ENCODE measurements at places on chromosomes 16 and 17.

GRCh38 chr17:51793686-51794085 lies 364.8 kb downstream of the CA10 start:
- DNase-seq = no peak

DNA sequence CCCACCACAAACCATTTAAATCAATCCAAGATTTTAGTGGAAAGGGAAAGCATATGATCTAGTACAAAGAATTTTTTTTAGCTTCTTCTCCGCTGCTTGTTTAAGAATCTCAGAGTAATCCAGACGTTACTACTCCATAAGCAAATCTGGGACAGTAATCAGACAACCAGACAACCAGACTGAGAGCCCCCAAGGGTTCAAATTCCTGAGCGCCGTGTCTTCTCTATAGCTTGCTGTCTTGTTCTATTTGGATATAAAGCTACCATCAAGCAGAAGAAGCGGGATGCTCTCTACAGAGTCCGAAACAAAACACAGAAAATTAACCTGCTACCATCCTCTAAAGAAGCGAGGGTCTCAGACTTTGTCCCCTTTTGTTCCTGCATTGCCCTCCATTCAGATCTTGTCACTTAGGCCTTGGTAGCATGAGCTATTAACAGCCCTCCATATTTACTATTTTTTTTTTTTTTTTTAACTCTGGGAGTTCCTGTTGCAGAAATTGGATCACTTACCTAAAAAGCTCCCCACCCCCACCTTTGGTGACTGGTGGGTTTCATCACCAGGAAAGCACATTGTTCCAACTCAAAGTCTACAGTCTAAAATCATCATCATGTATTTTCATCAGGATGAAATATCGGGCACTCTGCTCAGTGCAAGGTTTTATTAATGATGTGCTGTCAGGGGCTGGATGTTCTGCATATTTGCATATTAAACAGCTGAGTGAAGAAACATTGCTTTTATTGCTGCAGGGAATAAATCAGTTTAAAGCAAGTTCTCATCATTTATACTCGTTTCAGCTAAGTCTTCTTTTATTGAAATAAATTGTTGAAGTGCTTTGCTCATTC lies 576.7 kb downstream of the WWOX start:
- DNase-seq = no peak

DNA sequence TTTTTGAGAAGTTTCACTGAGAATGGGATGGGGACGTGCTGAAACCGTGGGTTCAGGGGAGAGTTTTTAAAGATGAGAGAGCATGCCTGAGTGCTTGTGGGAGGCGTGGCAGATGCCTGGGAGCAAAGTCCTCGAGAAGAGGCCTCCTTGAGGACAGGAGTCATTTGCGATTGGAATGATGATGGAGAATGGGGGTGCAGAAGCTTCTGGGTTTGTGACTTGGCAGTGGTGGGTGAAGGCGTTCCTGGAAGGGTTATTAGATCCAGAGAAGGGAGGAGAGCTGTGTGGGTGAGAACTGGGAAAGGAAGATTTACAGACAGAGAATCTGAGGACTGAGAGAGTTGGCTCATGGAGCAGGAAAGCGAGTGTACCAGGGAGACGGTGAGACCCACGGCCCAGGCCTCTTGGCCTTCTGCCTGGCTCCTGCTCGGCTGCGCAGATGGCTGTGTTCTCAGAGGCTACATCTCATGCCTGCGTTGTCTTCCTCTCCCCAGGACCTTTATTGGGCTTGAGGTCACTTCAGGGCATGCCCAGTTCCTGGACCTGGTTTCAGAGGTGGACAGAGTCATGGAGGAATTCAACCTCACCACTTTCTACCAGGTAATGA lies 8.6 kb upstream of the MMP15 start:
- DNase-seq = no peak

DNA sequence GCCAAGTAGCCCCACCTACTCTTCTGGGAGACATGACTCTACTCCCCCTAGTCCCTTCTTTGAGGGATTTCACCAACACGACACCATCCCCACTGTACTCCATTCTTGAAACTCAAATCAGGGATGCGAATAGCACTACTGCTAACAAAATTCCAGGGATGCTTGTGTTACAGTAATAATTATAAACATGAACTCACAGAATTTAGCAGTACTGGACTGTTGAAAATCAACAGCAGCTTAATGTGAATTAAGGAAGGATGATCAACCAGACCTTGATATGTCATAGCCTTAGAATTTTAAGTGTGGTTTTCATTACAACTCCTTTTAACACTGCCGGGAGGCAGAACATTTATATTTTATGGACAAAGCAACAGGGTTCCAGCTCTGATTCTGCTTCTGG lies 37.9 kb downstream of the AMFR start:
- DNase-seq = no peak

DNA sequence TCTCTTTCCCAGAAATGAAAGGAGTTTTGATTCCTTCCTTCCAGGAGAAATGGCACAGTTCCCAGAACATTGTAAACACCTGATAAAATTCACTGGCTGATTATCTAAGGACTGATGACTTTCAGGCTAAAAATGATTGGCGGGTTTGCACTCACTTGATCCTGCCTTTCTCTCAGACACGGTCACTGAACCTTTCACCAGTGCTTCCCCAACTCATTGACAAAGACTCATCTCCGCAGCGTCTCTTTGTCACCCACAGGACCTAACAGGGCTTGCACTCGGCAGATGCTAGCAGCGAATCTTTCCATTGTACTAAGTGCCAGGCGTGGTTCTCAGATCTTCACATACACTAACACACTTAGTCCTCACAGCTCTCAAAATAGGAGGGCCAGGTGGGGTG lies 7.3 kb upstream of the DHRS7C start:
- no peak for DNase-seq

GRCh38 chr16:73093146-73094144 lies 45.5 kb upstream of the ZFHX3 start:
- DNase-seq = no peak

GRCh38 chr17:47945529-47946508 lies 4.4 kb downstream of the PNPO start:
- DNase-seq = no peak

DNA sequence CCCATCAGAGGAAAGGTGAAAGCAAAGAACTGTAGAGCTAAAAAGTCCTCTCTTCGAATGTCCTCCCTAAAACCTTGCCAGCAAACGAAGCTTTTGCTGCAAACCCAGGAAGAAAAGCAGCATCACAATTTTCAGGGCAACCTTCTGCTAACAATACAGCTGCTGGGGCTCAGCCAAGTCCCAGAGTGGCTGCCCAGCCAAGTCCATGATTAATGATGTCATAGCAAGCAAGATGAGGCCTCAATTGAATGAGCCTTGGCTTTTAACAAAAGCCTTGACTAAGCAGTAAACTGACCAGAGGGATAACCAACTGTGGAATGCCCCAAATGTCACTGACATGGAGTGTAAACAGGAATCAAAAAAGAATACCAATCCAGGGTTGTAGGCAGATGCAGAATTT lies 342.7 kb downstream of the PMP22 start:
- no peak for DNase-seq

GRCh38 chr17:28317966-28318758 lies 838 bp upstream of the TMEM97 start:
- no peak for DNase-seq

DNA sequence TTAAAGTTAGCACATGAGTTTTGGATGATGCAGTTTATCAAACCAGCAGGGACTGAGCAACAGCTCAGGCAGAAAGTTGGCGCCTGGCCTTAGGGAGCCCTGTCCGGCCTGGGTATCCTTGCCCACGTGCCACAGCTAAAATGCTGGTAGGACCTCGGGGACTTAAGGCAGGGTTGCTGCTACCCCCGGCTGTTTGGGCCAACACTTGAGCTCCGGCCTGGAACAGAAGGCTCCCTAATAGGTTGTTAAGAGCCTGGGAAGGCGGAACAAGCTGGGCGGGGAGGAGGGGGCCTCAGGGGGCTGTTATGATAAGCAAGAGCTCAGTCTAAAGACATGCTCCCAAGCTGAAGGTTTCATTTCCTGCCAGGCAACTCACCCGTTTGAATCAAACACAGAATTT lies 39.7 kb downstream of the CUEDC1 start:
- no peak for DNase-seq

DNA sequence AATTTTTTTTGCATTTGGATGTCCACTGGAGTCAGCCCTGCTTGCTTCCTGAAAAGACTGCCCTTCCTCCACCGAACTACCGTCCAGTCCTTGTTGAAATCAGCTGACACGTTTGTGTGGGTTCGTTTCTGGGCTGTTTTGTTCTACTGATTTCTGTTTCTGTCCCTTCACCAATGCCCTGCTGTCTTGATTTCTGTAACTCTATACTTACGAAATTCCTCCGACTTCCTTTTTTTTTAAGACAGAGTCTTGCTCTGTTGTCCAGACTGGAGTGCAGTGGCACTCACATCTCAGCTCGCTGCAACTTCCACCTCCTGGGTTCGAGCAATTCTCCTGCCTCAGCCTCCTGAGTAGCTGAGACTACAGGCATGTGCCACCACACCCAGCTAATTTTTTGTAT lies 8.4 kb upstream of the GAA start:
- no peak for DNase-seq

DNA sequence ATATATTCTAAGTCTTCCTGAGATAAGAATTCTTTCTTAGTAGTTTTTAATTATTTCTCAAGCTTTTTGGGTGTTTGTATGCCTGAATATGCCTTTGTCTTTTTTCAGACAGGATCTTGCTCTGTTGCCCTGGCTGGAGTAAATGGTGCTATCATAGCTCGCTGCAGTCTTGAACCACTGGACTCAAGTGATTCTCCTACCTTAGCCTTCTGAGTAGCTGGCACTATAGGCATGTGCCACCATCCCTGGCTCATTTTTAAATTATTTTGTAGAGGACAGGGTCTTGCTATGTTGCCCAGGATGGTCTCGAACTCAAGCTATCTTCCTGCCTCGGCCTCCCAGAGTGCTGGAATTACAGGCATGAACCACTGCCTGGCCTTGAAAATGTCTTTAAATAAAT lies 41.6 kb downstream of the MAP2K4 start:
- DNase-seq = no peak

- DNase-seq = no peak
Observed at GRCh38 chr17:47013341-47013740, 34.3 kb upstream of the RPRML start.

- no peak for DNase-seq
Observed at GRCh38 chr16:85362443-85362842, 250.2 kb upstream of the CIBAR2 start.

DNA sequence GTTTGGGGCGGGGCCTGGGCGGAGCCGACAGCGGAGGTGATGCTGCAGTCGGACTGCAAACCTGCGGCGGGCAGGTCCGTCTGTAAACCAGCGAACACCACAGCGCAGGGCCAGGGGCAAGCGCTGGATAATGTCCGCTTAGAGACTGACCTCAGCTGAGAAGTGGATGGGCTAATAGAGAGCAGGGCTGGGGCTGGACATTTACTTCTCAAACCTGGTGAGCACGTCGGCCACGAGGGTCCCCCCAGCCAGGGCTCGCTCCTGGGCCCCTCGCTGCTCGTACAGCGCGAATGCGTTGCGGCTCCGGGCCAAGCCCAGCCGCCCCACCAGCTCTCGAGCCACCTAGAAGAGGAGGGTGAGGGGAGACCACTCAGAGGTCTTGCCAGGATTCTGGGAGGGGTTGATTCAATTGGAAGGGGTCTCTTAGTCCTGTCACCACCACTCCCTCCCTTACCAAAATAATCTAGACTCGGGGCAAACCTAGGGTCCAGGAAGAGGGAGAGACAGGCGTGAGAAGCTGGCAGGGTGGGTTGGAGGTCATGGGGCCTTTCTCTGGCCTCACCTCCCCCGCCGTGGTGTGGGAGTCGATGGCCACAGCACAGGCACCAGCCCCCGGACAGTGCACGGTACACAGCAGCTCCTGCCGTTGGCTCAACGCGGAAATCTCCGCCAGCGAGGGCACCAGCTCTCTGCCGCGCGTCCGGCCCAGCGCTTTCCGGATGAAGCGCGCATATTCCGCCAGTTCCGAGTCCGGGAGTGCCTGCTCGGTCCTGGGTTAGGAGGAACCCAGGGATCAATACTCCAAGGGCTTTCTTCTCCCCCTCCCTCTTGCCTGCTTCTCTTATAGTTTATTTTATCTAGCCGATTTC lies 5.8 kb downstream of the PLEKHH3 start:
- no peak for DNase-seq

GRCh38 chr16:80997964-80998620 lies 8.6 kb downstream of the CMC2 start:
- no peak for DNase-seq

- DNase-seq = peak; percentile 66
Observed at GRCh38 chr17:39099663-39100286, 51.7 kb downstream of the PLXDC1 start.

DNA sequence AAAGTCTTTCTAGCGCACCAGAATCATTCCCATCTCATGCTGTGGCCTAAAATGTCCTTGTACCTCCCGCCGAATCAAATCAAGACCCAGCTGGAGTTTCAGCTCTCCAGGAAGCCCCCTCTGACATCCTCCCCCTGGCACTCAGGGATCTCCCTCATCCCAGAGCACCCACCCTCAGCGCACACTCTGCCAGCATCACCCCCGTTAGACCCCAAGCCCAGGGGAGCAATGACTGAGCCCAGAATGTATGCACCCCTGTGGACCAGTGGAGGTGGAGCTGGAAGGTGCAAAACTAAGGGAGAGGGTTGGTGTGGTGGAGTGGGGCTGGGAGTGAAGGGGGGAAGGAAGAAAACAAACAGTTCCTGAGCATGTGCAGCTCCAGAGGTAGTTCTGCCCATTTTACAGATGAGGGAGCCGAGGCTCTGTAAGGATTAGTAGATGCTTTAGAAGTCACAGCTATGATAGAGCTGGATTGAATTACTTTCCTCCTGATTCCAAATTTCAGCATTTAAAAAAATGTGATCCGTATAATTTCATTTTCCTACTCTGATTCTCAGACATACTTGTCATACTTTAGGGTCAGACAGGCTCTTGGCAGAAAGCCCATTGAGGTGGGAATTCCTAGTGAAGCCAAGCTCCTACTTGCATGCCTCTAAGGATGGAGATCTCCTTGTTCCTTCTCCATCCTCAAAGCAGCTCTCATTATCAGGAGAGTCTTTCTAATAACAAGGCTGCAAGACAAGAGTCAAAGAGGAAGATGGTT lies 242.7 kb downstream of the KATNIP start:
- DNase-seq = peak; percentile 22

- DNase-seq = no peak
Observed at GRCh38 chr16:27369806-27370205, 32.2 kb upstream of the IL21R start.

GRCh38 chr17:64229815-64230728 lies 33.0 kb downstream of the TEX2 start:
- DNase-seq = no peak

DNA sequence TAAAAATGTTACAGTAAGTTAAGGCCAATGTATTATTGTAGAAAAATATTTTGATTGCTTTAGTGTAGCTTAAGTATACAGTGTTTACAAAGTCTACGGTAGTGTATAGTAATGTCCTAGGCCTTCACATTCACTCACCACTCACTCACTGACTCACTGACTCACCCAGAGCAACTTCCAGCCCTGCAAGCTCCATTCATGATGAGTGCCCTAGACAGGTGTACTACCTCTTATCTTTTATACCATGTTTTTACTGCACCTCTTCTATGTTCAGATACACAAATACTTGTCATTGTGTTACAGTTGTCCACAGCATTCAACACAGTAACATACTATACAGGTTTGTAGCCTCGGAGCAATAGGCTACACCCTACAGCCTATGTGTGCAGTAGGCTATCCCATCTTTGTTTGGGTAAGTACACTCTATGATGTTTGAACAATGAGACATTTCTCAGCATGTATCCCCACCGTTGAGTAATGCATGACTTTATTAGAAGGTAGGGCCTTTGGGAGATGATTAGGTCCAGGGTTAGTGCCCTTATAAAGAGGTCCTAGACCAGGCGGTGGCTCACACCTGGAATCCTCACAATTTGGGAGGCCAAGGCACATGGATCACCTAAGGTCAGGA lies 117.8 kb downstream of the SLC39A11 start:
- DNase-seq = no peak

GRCh38 chr17:79506955-79507354 lies 103.9 kb downstream of the RBFOX3 start:
- no peak for DNase-seq

- DNase-seq = no peak
Observed at GRCh38 chr16:19348578-19349315, 63.2 kb downstream of the CLEC19A start.

Measured in muscle of back (tissue), 13 donors.